Hippocampal formation (tissue), 2 donors: ENCODE measurements at places on chromosomes 13 and 19.

- no peak for DNase-seq
Observed at GRCh38 chr19:39825531-39826076, 8.4 kb downstream of the DYRK1B start.

DNA sequence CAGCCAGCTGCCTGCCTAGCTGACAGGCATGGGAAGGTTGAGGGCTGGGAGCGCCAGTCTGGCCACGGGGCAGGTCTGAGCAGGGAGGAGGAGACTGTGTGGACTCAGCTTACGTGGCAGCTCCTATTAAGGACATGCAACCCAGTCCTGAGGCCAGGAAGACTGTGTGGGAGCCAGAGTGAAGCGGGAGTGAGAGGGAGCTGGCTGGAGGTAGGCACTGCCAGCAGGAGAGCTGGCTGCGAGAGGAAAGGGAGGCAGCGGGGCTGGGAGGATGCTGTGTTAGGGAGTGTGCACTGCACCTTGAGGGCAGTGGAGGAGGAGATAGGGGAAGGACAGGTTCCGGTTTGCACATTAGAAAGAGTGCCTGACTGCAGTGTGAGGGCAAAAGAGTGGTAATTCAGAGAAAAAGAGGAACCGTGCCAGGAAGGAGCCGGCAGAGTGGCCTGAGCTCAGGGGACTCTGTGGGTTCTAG lies 99.2 kb downstream of the SLC7A1 start:
- DNase-seq: no peak

GRCh38 chr19:3405261-3405653 lies 38.9 kb downstream of the NFIC start:
- no peak for DNase-seq

- no peak for DNase-seq
Observed at GRCh38 chr19:38389101-38389925, 816 bp downstream of the SPRED3 start.

DNA sequence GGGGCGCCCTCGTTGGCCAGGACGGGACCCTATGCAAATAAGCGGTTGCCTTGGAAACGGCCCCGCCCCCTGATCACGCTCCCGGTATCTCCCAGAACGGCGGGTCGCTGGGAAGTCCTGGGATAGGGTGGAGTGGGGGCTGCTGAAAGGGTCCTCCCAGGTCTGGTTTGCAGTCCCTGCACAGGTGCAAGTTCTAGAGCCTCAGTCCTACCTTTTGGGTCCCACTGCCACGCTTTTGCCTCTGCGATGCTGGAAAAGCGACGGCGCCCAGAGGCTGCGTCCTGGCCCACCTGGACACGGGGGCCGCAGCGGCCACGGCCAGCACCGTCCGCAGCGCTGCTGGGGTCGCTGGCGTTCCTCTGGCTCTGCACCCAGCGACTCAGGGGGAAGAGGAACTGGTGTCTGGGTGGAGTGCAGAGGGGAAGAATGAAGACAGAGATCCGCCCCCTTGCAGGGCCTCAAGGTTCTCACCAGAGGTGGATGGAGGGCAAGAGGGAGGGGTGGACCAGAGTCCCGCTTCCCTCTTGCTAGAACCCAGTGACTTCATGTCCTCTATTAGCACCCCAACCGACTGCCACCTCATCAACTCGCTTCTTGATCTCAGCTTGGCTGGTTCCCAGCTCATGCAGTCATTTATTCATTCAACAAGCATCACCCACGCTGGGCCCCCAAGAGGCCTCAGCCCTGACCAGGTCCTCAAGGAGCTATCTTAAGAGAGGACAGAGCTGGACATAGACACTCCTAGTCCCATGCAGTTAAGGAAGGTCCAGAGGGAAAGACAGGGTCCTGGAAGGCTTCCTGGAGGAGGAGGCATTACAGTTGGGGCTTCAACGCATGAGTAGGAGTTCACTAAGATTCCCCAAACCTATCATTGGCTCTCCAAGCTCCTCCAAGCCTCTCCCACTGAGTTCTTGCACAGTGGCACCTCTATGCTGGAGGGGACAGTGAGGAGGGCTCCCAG lies at the start of gene LRRC25:
Gene LRRC25, minus strand, starts transcription at position 381 of the 961 bp plus-strand sequence. CDS start 659 bp downstream, outside the sequence.
- no peak for DNase-seq

GRCh38 chr19:41307090-41307875 lies 2.7 kb upstream of the CCDC97 start:
- DNase-seq: no peak

DNA sequence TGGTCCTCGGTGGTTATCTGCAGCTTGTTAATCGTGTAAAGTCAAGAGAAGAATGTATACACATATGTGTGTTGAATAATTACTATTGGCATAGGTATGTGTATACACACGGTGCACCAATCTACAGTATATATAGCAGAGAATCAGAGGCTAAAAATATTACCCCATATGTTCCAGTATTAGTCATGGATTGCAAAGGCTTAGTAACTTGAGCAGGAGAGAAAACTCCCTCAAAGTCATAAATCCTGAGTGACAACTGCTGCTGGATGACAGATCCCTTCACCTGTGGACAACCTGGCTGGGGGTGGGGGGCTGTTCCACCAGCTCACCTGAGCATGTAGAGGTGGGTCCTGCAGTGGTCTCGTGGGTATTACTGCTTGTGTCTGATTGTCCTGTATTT lies 185.0 kb downstream of the ZNF536 start:
- peak; percentile 10 for DNase-seq

- no peak for DNase-seq
Observed at GRCh38 chr13:51997641-51998330, 13.5 kb downstream of the ATP7B start.

DNA sequence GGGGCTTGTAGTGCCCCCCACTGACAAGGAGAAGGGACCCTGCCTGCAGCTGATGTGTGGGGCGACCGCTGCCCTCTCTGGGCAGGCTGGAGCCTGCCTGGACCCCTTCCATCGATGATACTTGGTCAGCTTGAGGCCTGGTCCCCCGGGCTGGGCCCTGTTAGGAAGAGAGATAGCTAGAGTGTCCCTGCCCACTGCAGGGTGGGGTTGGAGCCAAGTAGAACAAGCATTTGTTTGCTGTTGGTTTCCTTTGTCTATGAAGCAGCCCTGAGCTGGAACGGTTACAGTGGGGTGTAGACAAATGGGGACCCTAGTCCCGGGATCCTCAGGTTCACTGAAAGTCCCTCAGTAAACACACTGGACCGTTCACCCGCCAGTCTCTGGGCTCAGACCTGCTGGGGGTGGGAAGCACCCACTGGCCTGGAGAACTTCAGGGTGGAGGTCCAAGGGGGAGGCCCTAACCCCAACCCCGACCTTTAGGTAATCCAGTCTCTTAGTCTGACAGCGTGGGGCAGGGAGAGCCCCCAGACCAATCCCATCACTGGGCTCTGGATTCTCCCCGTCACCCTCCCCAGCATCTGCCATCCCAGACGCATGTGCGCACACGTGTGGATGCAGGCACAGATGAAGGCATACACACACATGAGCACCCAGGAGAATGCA lies 204.8 kb upstream of the ZNF536 start:
- no peak for DNase-seq

DNA sequence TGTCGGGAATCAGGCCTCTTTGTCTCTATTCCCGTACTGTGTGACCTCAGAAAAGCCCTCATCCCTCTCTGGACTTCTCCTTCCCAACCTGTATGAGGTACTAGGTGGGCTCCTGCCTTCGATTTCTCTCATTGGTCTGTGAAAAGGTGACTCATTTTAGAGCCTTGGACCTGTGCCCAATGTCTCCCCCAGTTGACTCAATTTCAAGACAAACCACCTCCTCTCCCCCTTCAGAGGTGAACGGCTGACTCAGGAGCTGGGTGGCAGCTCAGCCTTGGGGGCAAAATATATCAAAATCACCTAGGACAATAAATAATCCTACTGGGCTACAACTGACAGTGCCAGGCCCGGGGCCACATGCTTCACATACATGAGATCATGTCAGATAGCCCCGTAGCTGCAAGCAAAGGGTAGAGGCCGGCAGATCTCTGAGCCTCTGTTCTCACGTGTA lies 630 bp downstream of the COQ8B start:
- DNase-seq: no peak

DNA sequence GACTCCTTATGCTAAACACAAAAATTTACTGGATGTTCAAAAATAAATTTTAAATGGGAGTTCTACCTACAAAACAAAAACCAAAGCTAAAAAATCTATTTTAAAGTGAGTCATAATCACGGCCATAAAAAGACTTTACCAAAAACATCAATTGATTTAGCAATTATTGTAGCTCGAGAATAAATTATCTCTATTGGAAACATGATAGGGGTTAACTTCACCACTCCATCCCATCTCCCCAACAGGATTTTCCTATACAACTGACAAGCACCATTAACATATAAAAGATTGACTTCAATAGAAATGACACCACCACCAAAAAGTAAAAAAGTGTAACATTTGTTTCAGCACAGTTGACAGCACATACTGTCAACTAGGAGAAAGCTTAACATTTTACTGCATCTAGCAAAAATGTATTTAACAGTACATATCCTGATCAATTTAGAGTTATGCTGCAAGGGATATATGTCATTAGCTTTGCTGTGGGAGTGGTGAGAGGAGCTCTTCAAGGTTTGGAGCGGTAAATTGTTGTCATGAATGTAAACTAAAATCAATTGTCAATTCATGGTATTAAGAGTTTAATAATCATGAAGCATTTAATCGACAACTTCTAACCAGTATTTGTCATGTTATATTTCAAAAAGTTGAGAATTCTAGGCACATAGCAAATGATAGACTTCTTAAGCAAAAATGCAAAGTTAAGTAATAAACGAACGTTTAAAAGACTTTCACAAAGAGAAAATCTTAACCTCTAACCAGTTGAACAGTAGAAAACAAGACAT lies 3.8 kb downstream of the UBL3 start:
- DNase-seq: peak; percentile 56

- DNase-seq: no peak
Observed at GRCh38 chr13:110661256-110661655, 44.7 kb downstream of the CARS2 start.

- DNase-seq: no peak
Observed at GRCh38 chr13:43042410-43042921, 19.1 kb downstream of the DNAJC15 start.

- DNase-seq: no peak
Observed at GRCh38 chr19:46741447-46741846, 4.4 kb upstream of the FKRP start.

DNA sequence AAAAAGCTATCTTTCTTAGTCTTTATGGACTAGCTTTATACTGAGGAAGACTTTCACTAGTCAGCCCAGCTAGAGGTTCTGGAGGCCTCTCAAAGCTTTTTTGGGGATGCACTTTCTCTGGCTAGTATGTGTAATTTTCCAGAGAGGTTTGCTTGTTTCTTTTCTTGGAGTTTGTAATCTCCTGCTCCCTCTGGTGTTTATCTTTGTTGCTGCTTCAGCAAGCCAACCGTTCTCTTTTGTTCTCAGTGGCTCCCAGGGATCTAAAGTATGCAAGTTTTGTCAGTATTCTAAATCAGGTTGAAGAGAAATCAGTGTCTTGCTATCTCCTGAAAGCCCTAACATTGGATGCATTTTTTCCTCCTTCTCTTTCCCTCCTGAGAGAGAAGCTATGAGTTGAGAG lies 121.1 kb upstream of the MYO16 start:
- no peak for DNase-seq

GRCh38 chr13:49058761-49059160 lies 83.0 kb downstream of the FNDC3A start:
- no peak for DNase-seq

DNA sequence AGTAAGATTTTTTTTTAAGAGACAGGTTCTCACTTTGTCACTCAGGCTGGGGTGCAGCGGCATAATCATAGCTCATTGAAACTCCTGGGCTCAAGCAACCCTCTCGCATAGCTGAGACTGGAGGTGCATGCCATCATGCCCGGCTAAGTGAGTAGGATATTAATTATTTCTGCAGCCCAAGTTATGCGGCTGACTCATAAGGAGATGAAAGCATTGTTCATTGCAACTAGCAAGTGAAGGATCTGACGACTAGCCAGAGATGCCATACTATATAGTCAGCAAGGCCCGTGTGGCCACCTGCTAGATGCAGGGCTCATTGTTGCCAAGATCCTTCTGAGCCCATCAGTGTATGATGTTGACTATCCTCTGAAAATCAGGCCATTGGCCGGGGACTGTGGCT lies 45.2 kb downstream of the ABCC4 start:
- no peak for DNase-seq

- DNase-seq: no peak
Observed at GRCh38 chr19:17398902-17399527, 5.0 kb upstream of the CCDC194 start.

DNA sequence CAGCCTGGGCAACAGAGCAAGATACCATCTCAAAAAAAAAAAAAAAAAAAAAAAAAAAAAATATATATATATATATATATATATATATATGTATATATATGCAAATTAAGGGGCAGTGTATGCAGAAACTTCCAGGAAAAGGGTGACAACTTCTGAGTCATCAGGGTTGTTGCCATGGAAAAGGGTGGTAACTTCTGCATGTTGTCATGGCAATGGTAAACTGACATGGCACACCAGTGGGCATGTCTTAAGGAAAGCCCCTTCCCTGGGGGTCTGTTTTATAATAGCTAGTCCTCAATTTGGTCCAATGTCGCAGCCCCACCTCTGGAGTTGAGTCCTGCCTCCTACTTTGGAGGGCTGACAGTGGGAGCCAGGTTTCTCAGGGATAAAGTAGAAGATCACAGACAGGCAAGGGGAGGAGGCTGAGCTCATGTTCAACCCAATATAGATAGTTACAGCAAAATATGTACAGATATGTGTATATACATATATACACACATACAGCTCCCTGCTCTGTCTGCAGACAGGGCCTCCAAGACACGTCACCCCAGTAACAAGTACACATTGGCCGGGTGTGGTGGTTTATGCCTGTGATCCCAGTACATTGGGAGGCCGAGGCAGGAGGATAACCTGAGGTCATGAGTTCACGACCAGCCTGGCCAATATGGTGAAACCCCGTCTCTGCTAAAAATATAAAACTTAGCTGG lies 7.2 kb upstream of the FCHO1 start:
- no peak for DNase-seq

DNA sequence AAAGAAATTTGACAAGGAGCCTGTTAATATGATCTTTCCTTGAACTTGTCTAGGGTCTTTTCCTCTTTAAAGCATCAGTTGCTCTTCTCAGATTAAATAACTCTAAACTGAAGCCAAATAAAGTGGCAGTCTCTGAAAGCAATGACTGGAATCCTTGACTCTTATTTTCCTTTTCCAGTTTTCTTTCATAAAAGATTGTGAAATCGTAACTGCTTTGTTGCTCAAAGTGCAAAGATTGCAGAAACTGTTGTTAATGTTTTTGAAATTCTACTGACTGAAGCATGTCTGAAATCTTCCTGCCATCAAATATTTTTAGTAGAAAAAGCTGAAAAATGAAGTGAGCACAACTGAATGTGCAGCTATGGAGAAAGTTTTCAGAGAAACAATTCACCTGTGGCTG lies 1.9 kb downstream of the NHLRC3 start:
- DNase-seq: no peak

DNA sequence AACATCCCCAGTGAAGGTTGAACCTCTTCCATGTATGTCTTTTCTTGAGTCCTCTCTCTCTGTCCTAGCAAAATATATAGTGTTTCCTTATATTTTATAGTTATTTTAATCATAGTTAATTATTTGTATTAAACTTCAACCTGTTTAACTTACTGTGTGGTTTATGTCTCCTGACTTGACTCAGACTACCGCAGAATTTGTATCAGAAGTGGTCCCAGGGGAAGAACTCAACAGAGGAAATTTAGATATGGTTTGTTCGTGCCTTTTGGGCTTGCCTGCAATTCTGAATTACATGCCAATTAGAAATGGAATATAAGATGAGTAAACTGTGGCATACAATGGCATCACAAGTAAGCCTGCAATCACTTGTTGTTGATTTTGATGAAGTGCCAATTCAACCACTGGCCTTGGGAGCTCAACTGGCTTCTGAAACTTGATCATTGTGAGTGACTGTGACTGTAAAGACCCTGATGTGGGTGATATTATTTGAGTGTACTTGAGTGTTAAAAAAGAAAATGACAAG lies 1459.5 kb upstream of the PCDH20 start:
- DNase-seq: no peak

GRCh38 chr19:2338055-2338615 lies 9.7 kb downstream of the SPPL2B start:
- DNase-seq: no peak
